ENCODE measurements at places on chromosomes 12 and 14. TPM values are rescaled to one million over a fixed set of nuclear protein-coding genes. Genes with fewer than 3 reads are reported as not detected.

Gene CD4
- total RNA-seq, result 0.92 TPM

Gene GYS2
- total RNA-seq, result not detected

Gene HSPA2
- total RNA-seq, result 16.7 TPM

Gene GPR135
- total RNA-seq, result 2.5 TPM

DNA sequence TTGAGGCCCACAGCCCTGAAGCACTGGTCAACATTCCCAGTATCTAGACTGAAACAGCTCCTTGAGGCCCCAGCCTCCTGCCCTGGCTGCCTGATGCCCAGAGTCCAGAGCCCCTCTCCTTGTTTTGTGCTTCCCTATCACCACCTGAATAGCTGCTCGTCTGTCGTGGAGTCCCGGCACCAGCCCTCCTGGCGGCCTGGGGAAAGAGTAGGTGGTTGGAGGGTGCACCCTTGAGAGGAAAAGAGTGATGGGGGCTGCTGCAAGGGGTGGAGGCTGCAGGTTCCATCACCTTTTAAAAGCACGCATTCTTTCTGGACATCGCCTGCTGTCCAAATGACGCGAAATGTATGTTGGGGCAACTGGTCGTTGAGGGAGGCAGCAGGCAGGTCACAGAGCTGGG, 3.2 kb downstream of the RABGGTA start:
- no peak for DNase-seq

- DNase-seq, result no peak
Measured at GRCh38 chr14:55964091-55964490, 154.1 kb upstream of the PELI2 start.

GRCh38 chr14:103207388-103208072, 84.3 kb downstream of the TNFAIP2 start:
- DNase-seq, result no peak

GRCh38 chr14:92847749-92848148, 53.6 kb downstream of the GOLGA5 start:
- no peak for DNase-seq

- no peak for DNase-seq
Measured at GRCh38 chr14:95397325-95397724, 77.6 kb upstream of the CLMN start.

All from LHCN-M2 (cell line).